COR-L47 (cell line): ENCODE measurements at places on chromosomes 6 and 20.

DNA sequence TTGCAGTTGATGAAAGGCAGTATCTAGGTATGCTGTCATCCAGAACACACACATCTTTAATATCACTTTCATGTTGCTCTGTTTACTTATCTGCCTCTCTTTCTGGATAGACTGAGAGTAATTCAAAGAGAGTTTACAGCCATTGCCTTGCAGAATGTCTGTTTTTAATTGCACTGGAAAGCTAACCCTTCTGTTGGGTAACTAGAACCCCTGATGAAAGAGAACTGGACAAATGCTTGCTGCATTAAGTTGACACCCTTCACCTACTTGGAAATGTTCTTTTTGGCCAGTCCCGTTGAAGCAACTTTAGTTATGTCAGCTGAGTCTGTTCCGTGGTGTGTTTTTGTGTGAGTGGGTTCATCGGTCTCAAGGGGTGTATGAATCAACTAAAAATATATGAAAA lies 383.8 kb upstream of the CITED2 start:
- no peak for DNase-seq

- DNase-seq = peak; percentile 33
Measured at GRCh38 chr6:47669684-47670513, 28.5 kb upstream of the ADGRF4 start.

GRCh38 chr20:33076662-33077372 lies 2.6 kb upstream of the BPIFB4 start:
- no peak for DNase-seq

- no peak for DNase-seq
Measured at GRCh38 chr6:34148631-34149451, 3.0 kb upstream of the GRM4 start.

DNA sequence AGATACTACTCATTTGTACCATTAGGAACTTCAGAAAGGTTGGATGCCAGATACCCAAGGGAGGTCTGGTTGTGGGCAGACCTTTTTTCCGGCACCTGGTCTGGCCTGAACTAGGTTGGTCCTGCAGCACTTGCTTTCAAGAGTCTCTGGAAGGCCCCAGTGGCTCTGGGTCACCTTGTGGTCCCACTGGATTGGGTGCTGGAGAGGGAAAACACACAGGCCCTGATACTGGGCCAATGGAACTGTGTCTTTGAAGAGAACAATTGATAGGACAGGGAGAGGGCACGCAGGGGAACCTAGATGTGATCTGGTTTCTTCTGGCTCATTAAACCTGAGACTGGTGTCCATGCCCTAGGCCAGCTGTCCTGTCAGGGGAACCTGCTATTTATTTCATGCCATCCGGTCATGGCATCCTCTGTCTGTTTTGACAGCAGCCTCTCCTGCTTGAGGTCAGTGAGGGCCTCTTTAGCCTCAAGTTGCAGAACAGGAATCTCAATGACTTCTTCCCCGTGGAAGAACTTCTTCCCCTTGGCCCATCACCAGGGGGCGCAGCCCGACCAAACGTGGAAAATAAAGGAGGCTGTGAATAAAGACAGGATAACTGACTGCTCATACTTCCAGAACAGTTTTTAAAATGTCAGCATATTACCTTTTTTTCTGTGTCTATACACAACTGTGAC lies 25.0 kb downstream of the TAF8 start:
- peak; percentile 47 for DNase-seq
